Right lobe of liver (tissue), 6 donors: ENCODE measurements at places on chromosomes 1 and 21.

- H3K4me1 ChIP-seq = no peaks in the 10 kb centered on the region
- H3K27me3 ChIP-seq = no peaks in the 10 kb centered on the region
- DNase-seq = no peak
- no peak overlapping the region for H3K4me3 ChIP-seq
- H3K27ac ChIP-seq = no peak overlapping the region
These were observed 796.3 kb downstream of the LRRIQ3 start for GRCh38 chr1:73401666-73402065.

DNA sequence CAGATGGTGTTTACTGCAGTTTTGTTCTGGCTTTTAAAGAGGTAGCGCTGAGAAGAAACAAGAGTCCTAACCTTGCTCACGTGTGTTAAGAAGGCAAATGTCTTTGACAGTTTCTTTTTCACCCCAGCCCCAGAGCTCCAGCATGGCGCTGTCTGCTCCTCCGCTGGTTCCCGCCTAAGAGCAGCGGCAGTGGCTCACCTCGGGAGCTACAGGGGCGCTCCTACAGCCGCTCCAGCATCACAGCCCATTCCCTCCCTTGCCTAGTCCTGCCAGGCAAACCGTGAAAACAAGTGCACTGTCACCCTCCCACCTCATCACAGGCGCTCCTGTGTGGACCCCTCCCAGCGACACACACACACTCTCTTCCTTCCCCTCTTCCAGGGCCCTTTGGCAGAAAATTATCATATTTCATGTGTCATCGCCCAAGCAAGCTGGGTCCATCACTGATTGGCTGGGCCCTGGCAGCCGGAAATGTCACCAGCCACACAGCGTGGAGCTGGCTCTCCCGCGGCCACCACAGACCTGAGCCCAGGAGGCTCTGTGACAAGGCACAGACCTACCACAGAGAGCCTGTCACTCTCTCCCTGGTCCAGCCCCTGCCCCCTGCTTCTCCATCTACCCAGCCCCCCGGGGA lies 1.2 kb upstream of the HIVEP3 start:
- H3K27ac ChIP-seq = no peak overlapping the region
- H3K27me3 ChIP-seq = no peaks in the 10 kb centered on the region
- H3K36me3 ChIP-seq = no peaks in the 10 kb centered on the region

- no peak for DNase-seq
- no peaks in the 10 kb centered on the region for H3K27me3 ChIP-seq
- H3K4me3 ChIP-seq = no peak overlapping the region
- no peak overlapping the region for H3K27ac ChIP-seq
- H3K36me3 ChIP-seq = no peaks in the 10 kb centered on the region
These were observed 97.6 kb downstream of the NAV1 start for GRCh38 chr1:201636510-201636971.

DNA sequence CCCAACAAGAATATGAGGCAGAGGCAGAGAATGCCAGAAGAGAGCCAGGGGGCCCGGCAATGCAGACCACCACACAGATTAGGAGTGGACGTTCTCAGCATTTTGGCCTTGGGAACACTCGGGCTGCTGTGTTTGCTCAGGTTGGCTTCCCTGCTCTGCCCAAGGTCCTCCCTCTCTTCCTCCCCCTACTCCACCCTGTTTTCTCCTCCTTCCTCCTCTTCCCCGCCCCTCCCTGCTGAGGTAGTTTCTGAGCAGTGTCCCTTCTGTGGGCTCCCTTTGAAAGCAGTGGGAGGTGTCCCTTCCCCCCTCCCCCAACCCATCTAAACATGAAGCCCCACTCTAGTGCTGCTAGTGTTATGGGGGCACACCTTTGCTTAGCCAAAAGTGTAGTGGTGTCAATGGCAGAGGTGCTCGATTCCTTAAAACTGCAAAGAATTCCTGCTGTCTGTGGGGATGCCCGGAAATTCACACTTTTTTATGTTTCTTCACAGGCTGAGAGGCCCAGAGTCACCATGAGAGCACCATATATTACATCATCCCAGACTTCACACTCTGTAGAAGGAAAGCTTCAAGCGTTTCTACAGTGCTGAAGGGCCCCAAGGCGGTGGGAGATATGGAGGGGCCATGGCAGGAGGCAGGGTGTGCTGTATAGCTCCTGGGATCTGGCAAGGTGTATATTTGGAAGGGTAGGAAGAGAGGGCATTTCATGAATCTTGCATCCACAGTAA lies at the start of gene HHIPL2:
Gene HHIPL2, minus strand, starts transcription at position 161 of the 728 bp plus-strand sequence. Its CDS starts 60 bp downstream, at position 101.
- no peaks in the 10 kb centered on the region for H3K36me3 ChIP-seq
- no peak within 1 kb of the TSS for H3K4me3 ChIP-seq
- no peak for DNase-seq
- H3K27ac ChIP-seq = no peak within 1 kb of the TSS
- no peaks in the 10 kb centered on the region for H3K27me3 ChIP-seq
- H3K4me1 ChIP-seq = no peaks in the 10 kb centered on the region
